ENCODE measurements at places on chromosomes 16 and 17.

DNA sequence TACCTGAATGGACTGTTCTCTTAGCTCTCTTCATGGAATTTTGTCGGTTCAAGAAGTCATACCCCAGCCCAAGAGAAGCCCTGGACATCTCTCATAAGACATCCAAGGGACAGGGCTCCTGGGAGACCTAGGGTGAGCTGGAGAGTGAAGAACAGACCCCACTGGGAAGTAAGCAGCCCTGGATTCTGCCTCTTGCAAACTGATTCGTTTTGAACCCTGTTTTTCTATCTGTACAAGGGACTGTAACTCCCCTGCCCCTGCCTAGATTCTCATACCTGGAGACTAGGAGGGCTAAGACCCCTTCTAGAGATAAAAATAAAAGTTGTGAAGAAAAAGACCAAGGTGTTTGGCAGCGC is 449 bp downstream of the CCL3L1 start:
- DNase-seq, result no peak

- no peak for DNase-seq
These were observed 41.6 kb downstream of the CDH1 start for GRCh38 chr16:68778551-68779231.

DNA sequence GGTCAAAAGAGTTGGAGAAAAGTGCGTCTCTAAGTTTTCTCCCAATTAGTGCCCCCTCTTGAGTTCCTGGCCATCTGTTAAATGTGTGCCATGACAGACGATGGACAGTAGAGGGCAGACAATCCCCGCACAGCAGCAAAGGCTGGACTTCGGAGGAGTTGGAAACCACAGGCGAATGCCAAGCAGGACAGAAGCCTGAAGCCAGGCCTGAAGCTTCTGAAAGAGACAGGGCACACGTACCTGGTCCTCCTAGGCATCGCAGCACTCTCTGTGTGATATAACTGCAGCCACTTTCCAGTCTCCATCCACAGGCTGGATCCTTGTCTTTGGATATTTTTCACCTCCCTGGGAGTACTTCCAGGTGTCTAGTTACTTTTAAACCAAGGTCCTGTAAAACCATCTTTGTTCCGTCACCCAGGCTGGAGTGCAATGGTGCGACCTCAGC is 14.5 kb downstream of the C17orf100 start:
- DNase-seq, result no peak

- DNase-seq, result no peak
These were observed 17.6 kb upstream of the CYLD start for GRCh38 chr16:50724306-50724705.

DNA sequence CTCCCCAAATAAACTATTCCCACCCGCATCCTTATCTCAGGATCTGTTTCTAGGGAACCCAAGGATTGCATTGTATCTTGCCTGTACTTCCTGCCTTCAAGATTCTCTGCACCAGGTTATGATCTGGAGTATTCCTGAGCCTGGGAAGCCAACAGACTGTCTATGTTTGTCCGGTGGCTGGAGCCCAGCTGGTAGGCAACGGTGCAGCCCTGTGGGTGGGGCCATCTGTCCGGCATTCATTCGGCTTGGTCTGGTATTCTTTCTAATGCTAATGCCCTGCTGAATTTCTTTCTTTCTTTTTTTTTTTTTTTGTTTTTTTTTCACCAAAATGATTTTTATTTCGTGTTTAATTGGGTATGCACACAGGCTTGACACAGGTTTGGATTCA is 20.7 kb upstream of the TVP23A start:
- no peak for DNase-seq

GRCh38 chr17:61409301-61410112 is 9.9 kb downstream of the TBX2 start:
- DNase-seq, result no peak

GRCh38 chr16:69309316-69309715 is 1.8 kb upstream of the VPS4A start:
- DNase-seq, result no peak

DNA sequence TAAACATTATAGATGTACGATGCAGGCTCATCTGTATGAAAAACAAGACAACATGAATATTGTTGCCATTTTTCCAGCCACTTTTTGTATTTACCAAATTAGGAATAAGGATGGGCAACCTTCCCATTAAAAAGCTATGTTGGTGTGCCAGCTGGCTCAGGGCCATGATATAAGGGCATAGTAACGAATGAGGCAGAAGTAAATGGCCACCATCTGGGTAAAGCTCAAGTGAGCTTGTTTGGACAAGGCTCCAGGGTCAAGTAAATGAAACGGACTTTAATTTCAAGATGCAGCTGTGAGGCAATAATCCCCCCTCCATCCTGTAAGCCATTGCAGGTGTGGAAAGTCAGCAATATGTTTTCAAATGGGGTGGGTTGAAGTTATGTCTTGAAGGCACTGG is 930.9 kb upstream of the CDH8 start:
- DNase-seq, result no peak

DNA sequence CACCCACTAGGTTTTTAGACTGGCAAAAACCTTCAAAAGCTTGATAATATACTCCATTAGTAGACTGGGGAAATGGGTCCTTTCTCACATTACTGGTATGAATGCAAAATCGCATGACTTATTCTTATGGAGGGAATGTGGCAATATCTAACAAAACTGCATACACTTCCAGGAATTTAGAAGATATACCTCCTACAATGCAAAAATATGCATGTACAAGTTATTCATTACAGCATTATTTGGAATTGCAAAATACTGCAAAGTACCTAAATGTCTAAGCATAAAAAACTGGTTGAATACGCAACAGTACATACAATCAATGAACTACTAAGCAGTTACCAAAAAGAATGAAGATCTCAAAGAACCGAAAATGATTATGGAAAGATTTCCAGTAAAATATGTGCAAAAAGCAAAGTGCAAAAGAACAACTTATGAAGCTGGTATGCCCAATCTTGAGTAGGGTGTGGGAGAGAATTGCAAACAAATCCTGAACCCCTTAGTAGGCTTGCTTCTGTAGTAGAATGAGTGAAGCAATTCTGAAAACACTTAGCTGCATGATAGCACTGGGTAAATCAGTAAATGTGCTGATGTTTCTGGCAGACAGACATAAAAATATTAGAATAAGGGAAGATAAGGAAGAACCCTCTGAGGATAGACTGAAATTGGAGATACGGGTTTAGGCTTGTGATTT is 180.1 kb downstream of the PARN start:
- DNase-seq, result no peak

- no peak for DNase-seq
These were observed 484.3 kb upstream of the EEF2KMT start for GRCh38 chr16:5581908-5582307.

- DNase-seq, result no peak
These were observed 16.3 kb downstream of the ANKFY1 start for GRCh38 chr17:4247361-4247970.

DNA sequence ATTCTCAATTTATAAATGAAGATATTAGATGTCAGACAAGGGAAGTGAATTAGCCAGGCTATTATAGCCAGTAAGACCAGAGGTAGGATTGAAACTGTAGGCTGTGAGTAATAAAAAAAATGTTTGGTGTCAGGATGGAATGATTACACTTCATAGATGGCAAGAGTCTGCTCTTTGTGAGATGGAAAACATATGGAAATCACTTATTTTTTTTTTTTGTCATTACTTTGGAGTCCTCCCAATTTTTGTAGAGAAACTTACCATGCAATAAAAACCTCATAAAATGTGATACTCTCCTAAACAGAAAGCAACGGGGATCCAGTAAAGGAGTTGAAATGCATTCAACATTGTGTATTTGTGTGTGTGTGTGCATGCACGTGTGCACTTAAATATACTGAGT is 532.7 kb upstream of the CDH8 start:
- no peak for DNase-seq

DNA sequence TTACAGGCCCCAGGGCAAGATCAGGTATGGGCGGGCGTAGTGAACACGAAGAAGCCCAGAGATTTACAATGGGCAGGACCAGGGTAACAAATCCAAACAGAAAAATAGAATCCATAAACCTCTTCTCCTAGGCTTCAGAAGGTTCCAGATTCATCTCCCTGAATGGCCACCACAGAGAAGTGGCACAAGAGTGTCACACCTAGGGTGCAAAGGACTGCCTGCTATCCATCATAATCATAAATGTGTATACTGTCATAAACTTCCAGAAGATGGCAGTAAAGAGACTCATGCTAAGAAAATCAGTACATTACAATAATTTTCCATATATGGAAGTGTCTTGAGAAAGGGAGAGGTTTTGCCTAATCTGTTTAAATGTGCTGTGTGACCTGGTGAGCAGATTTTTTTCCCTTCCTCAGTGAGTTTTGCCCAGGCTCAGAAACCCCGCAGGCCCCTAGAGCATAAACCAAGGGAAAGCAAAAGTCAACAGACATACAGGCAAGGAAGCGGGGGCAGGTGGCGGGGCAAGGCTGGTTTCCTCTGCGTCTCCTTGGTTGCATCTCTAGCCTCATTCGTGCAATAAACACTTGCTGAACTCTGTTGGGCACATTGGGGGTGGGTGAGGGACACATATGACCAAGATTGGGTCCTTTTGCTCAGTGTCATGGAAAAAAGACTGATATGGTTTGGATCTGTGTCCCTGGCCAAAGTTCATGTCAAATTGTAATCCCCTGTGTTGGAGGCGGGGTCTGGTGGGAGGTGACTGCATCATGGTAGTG is 92.0 kb upstream of the CDH5 start:
- no peak for DNase-seq

GRCh38 chr16:35570946-35571345 is 2111.5 kb downstream of the TP53TG3F start:
- no peak for DNase-seq

DNA sequence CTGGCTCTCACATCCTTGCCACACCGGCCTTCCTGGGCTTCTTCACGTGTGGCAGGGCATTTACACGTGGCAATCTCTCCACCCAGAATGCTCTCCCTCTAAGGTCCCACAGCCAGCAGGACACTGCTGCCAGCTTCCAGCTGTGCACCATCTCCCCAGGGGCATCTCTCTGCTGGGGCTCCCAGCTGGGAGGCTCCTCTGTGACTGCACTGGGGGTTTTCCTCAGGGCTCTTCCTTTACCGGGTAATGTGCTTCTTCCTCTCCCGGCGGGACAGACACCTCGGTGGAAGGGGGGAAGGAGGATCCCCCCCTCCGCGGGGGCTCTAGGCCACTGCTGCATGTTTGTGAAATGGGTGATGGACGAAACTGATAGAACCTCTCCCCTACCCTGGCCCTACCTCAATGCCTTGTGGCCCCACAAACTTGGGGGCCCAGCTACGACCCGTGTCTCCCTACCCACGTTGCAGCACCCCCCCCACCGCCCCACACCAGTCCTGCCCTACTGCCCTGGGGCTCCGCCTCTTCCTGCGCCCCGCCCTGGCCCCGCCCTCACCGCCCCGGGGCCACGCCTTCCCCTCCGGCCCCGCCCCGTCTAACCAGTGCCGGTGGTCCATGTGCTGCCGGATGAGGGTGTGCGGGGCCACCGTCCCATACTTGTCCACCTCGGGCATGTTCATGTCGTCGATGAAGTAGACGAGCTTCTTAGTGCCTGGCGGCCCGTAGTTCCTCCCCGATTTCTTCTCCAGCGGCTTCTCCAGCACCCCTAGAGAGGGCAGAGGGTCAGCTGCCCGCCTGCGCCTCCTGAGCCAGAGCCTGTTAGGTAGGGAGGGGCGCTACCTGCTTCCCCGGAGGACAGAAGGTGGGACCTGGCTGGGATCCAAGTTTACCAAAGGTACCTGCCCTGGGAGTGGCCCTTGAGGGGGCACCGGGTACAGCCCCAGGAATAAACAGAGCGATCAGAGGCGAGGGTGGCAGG is 92.6 kb downstream of the DNAH17 start:
- no peak for DNase-seq

DNA sequence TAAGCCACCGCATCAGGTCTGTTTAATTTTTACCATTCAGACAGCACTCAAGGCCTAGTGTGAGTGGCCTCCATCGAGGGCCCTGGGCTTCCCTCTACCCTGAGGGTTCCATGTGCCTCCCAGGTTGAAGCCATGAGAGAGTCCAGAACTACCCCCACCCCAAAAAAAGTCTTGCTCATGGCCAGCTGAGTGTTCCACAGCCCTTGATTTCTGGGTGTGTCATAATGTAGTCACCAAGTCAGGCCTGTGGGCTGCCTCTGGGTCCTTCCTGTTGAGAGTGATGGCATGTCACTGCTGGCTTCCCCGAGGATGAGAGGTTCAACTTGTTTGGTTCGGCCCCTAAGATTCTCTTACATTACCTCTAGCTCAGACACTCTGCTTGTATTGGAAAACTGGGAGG is 100.6 kb downstream of the PITPNC1 start:
- DNase-seq, result no peak

DNA sequence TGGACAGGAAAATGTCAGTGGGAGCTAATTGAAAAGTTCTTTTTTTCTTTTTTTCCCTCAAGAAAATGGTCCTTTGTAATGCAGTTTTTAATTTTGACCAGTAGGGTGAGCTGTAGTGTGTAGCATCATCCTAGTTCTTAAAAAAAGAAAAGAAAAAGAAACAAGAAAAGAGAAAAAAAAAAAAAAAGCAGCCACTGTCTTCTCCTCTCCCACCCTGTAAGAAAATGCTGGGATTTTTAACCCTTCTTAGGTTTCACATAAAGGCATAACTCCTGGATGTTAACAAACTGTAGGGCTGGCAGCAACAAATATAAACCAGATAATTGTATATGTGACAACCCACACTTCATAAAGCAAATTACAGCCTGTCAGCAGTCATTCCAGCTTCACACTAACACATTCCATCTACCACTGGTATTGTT is 78.1 kb downstream of the SKAP1 start:
- peak; percentile 10 for DNase-seq

- no peak for DNase-seq
These were observed 18.2 kb upstream of the FASN start for GRCh38 chr17:82116246-82116645.

DNA sequence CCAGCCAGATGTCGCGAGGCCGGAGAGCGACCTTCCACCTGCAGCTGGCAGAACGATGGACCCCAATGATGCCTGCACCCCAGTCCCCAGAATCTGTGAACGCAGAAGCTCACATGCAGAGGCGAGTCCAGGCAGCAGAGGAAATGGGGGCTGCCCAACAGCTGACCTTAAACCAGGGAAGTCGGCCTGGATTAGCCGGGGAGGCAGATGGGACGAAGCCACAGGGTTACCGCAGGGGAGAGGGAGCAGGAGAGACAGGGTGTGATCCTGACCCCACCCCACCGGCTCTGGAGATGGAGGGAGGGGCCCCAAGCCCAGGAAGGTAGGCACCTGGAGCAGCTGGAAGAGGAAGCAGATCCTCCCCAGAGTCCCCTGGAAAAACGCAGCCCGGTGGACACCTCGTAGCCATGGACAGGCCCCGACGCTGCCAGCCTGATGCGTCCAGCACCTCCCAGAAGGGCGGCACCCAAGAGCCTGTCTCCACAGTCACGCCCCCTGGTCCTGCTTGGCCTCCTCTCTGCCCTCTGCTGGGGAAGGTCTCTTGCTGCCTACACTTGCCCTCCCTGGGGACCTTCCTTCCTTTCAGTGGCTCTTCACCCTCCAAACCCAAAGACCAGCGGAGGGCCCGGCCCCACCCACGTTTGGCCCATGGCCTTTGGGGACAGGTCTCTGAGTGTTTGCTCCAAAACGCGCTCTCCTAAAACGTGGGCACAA is 37.3 kb downstream of the PIEZO1 start:
- no peak for DNase-seq

- no peak for DNase-seq
These were observed at the start of gene C16orf90 for GRCh38 chr16:3495176-3495575. Gene C16orf90, minus strand, starts transcription at chr16:3495489. Its CDS starts 68 bp downstream, at chr16:3495421.

GRCh38 chr17:28347261-28347891 is 10.0 kb downstream of the POLDIP2 start:
- DNase-seq, result no peak
